ENCODE measurements at places on chromosomes 13 and 19.
A peak's percentile ranks its signal among the peaks of the same experiment; 100 is the strongest.

- no peak for DNase-seq
- H3K4me3 ChIP-seq, result no peak overlapping the region
- no peaks in the 10 kb centered on the region for H3K4me1 ChIP-seq
- no peak overlapping the region for H3K27ac ChIP-seq
These were observed 12.8 kb downstream of the LYPD3 start for GRCh38 chr19:43452582-43452981.

GRCh38 chr19:4806384-4806783 is 14.8 kb downstream of the FEM1A start:
- H3K4me3 ChIP-seq, result no peak overlapping the region
- no peaks in the 10 kb centered on the region for H3K36me3 ChIP-seq
- DNase-seq, result no peak
- H3K27ac ChIP-seq, result no peak overlapping the region
- H3K27me3 ChIP-seq, result no peaks in the 10 kb centered on the region
- H3K4me1 ChIP-seq, result no peaks in the 10 kb centered on the region

DNA sequence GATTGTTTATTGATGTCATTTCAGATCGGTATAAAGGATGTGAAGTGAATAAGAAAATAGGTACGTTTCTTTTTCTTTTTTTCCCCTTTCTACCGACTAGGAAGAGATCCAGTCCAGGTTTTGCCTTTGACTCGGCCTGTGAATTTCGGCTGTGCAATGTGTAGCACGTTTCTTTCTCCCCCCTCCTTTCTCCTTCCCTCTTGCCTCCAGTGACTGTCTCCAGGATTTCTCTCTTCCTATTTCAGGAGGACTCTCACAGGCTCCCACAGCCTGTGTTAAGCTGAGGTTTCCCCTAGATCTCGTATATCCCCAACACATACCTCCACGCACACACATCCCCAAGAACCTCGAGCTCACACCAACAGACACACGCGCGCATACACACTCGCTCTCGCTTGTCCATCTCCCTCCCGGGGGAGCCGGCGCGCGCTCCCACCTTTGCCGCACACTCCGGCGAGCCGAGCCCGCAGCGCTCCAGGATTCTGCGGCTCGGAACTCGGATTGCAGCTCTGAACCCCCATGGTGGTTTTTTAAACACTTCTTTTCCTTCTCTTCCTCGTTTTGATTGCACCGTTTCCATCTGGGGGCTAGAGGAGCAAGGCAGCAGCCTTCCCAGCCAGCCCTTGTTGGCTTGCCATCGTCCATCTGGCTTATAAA is at the start of gene GPC6:
GPC6 (plus strand) TSS at position 185 of the 657 bp plus-strand sequence.
- no peaks in the 10 kb centered on the region for H3K4me1 ChIP-seq
- no peaks in the 10 kb centered on the region for H3K36me3 ChIP-seq
- peak; percentile 47 for DNase-seq
- peak within 1 kb of the TSS; percentile 40 for H3K27ac ChIP-seq
- no peaks in the 10 kb centered on the region for H3K27me3 ChIP-seq

DNA sequence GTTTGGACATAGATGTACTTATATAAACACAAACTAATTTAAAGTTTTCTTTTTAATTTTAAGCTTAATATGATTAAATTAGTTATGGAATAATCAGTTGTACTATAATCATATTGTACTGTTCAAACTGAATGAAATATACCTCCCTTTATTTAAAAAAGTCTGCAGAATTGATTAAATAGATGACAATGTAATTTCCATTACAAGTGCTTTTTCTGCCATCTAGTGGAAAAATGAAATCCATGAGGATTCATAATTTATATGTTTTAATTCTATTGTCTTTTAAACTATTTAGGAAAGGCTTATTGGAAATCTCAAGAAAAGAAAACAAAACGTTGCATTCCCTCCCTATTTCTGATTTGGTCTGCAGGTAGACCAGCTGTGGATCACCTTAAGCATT is 30.9 kb downstream of the MZT1 start:
- no peaks in the 10 kb centered on the region for H3K36me3 ChIP-seq
- no peak overlapping the region for H3K4me3 ChIP-seq
- no peak for DNase-seq

GRCh38 chr13:111969551-111970135 is 97.3 kb upstream of the SOX1 start:
- H3K27me3 ChIP-seq, result no peaks in the 10 kb centered on the region
- no peak for DNase-seq
- no peaks in the 10 kb centered on the region for H3K36me3 ChIP-seq
- H3K4me3 ChIP-seq, result no peak overlapping the region
- no peaks in the 10 kb centered on the region for H3K4me1 ChIP-seq

- no peaks in the 10 kb centered on the region for H3K36me3 ChIP-seq
- H3K27me3 ChIP-seq, result no peaks in the 10 kb centered on the region
- no peak overlapping the region for H3K27ac ChIP-seq
- H3K4me3 ChIP-seq, result no peak overlapping the region
These were observed 21.7 kb downstream of the ZNF613 start for GRCh38 chr19:51948975-51949374.

GRCh38 chr13:68535329-68535728 is 1305.2 kb upstream of the PCDH9 start:
- no peak overlapping the region for H3K4me3 ChIP-seq
- no peak overlapping the region for H3K27ac ChIP-seq
- H3K36me3 ChIP-seq, result no peaks in the 10 kb centered on the region
- H3K27me3 ChIP-seq, result no peaks in the 10 kb centered on the region

DNA sequence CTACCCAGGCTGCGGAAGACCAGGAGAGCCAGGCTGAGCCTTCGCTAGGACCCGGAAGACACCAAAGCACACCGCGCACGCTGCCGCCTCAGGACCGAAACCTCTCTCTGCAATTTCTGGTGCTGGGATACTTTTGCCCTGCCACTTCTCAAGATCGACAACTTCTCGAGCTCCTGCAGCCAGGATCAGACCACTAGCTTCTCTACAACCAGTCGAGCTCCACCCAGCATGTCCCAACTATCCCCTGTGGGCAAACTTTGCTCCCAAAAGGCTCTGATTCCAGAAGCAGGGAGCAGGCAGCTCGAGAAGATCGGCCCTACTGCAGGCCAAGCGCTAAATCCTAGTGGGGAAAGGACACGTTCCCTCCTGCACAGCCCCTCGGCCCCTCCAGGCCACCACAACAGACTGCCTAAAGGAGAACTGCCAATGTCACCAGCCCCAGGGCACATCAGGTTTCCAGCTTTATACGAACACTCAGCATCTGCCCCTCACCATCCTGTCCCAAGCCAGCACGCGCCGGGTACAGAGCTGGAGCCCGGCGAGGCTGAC is 979 bp downstream of the AKAP8 start:
- H3K4me1 ChIP-seq, result peaks cover 17% of the 10 kb centered on the region
- peak overlapping the region; percentile 96 for H3K4me3 ChIP-seq
- 0 out of 2 replicates have a peak, but pooled peaks cover 4% of the 10 kb centered on the region for H3K36me3 ChIP-seq
- peak overlapping the region; percentile 77 for H3K27ac ChIP-seq
- no peaks in the 10 kb centered on the region for H3K27me3 ChIP-seq
- DNase-seq, result peak; percentile 75

DNA sequence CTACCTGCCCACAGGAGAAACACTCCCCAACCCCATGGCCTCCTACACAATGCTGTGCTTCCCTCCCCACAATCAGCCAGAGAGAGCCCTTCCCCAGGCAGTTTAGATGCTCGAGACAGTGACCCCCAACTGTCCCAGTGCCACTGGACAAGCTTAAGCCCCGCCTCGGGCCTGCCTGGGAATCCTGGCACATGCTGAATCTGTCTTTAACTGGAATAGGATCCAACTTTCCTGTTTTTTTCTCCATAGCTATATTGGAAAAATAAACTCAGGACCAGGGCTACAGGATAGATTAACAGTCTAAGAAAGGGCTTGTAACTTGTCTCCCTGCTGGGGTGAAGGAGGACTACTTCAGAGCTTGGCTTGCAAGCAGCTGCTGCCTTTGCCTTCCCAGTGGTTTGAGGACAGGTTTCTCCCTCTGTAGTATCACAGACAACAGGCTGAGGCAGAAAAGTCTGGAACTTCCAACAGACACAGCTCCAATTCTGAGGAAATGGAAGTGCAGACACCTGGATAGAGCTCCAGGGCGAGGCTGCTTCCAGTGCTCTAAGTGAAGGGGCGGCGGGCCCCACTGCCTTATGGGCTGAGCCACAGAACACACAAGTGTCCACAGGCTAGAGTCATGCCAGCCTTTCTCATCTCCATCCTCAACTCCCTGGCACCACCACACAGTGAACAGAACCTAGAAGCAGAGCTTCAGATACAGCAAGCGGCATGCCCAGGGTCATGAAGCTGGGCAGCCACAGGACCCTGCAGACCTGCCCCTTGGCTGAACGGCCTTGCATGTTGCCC is 228.3 kb downstream of the TUBA3C start:
- no peaks in the 10 kb centered on the region for H3K36me3 ChIP-seq
- no peak overlapping the region for H3K27ac ChIP-seq
- H3K4me3 ChIP-seq, result no peak overlapping the region
- no peaks in the 10 kb centered on the region for H3K4me1 ChIP-seq

- no peaks in the 10 kb centered on the region for H3K27me3 ChIP-seq
- DNase-seq, result no peak
- no peak overlapping the region for H3K4me3 ChIP-seq
These were observed 20.1 kb downstream of the GPATCH1 start for GRCh38 chr19:33100894-33101644.

DNA sequence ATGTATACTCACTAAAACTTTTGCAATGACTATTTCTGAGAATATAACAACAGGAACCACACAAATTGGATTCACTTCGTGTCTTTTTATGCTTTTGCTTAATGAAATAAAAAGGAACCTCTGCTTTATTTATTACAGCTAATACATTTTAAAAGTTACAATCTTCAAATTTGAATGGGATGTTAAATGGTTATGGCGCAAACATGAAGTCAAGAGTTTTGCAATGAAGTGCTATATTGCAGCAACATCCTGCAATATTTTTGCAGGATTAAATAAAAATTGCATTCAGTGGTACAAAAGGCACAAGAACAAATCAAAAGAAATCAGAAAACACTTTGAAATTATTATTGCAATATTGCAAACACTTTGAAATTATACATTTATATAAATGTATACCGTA is 1519.0 kb upstream of the MIR17HG start:
- no peaks in the 10 kb centered on the region for H3K27me3 ChIP-seq
- H3K36me3 ChIP-seq, result no peaks in the 10 kb centered on the region
- no peak for DNase-seq
- H3K27ac ChIP-seq, result no peak overlapping the region

GRCh38 chr13:103007427-103007762 is 58.8 kb downstream of the SLC10A2 start:
- no peaks in the 10 kb centered on the region for H3K27me3 ChIP-seq
- DNase-seq, result no peak
- H3K4me1 ChIP-seq, result 0 out of 2 replicates have a peak, but pooled peaks cover 5% of the 10 kb centered on the region
- no peak overlapping the region for H3K4me3 ChIP-seq
- H3K27ac ChIP-seq, result no peak overlapping the region

GRCh38 chr13:40231311-40231710 is 435.1 kb downstream of the FOXO1 start:
- no peaks in the 10 kb centered on the region for H3K27me3 ChIP-seq
- H3K4me1 ChIP-seq, result no peaks in the 10 kb centered on the region
- no peak overlapping the region for H3K27ac ChIP-seq
- no peak for DNase-seq
- no peaks in the 10 kb centered on the region for H3K36me3 ChIP-seq
- H3K4me3 ChIP-seq, result no peak overlapping the region

DNA sequence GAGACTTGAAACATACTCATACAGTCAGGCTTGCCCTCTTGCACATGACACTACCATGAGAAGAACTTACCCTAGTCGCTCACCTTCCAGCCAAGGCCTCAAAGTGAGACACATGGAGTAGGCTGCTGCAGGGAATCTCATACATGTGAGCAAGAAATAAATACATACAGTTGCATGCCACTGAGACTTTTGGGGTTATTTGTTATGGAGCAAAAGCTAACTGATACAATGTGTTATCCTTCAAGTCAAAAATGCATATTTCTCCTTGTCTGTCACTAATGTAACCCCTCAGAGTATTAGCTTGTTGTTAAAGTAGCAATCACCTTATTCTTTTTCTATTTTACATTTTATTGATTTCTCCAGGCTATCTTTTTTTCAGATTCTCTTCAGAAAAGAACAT is 58.1 kb downstream of the FOXO1 start:
- no peaks in the 10 kb centered on the region for H3K27me3 ChIP-seq
- H3K36me3 ChIP-seq, result no peaks in the 10 kb centered on the region
- DNase-seq, result no peak
- no peak overlapping the region for H3K27ac ChIP-seq
- no peak overlapping the region for H3K4me3 ChIP-seq

DNA sequence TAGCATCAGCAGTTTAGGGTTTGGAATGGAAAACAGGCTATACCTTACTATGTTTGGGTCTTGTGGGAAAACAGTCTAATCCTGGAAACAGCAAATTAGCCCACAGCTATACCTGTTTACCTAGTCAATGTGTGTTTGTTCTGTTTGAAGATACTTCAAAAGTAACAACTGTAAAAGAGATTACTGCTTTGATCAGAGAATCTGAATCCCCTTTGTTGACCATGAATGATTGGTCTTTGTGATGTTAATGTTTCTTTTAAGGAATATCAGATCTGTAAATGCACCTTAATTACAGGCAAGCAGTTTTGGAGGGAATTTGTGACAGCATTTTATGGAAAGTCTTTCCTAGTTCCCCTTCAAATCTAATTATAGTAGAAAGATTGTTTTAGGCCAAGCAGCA is 20.7 kb upstream of the KLF5 start:
- DNase-seq, result no peak
- H3K27me3 ChIP-seq, result no peaks in the 10 kb centered on the region
- H3K4me3 ChIP-seq, result no peak overlapping the region
- H3K36me3 ChIP-seq, result no peaks in the 10 kb centered on the region
- no peak overlapping the region for H3K27ac ChIP-seq
- no peaks in the 10 kb centered on the region for H3K4me1 ChIP-seq

DNA sequence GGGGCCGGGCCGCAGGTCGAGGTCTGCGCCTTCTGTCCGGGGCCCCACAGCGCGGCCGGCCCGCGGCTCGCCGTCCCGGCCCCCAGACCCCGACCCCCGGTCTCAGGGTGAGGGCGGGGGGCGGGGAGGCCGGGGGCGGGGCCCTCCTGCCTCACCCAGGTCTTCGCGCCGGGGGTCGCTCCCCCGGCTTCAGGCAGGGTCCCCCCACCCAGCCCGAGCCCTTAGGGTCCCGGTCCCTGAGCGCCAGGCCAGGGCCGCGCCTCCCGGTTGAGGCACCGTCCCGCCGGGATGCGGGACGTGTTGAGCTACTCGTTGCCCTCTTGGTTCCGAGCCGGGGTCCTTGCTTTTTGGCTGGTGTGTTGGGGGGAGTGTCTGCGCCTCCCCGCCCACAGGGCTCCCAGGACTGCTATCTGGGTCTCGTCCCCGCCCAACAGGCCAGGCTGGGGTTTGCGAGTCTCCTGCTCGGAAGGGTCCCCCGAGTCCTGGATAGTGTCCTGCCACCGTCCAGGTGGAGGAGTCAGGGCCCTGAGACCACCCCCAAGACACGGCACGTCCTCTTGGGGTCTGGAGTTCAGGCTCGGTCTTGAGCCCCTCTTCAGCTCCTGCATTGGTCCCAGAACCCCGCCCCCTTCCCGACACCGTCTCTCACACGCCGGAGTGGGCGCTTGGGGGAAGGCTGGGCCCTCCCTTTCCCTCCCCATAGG is 452 bp downstream of the PIAS4 start:
- no peak overlapping the region for H3K27ac ChIP-seq
- peaks cover 8% of the 10 kb centered on the region for H3K4me1 ChIP-seq
- H3K4me3 ChIP-seq, result peak overlapping the region; percentile 85
- DNase-seq, result peak; percentile 29
- no peaks in the 10 kb centered on the region for H3K27me3 ChIP-seq
- H3K36me3 ChIP-seq, result no peaks in the 10 kb centered on the region

- no peak for DNase-seq
- H3K27me3 ChIP-seq, result no peaks in the 10 kb centered on the region
- peak overlapping the region; percentile 61 for H3K4me3 ChIP-seq
- peak overlapping the region; percentile 89 for H3K27ac ChIP-seq
- H3K4me1 ChIP-seq, result peaks cover 25% of the 10 kb centered on the region
- no peaks in the 10 kb centered on the region for H3K36me3 ChIP-seq
These were observed 115.3 kb downstream of the LRCH1 start for GRCh38 chr13:46668302-46668720.

- peaks cover 14% of the 10 kb centered on the region for H3K27me3 ChIP-seq
- no peak for DNase-seq
- no peaks in the 10 kb centered on the region for H3K4me1 ChIP-seq
These were observed 15.8 kb downstream of the GRIK5 start for GRCh38 chr19:42054205-42054604.
